ENCODE measurements at places on chromosomes 1 and 21.

GRCh38 chr21:44556879-44557278, 1.7 kb downstream of the KRTAP10-3 start:
- no peak for DNase-seq

DNA sequence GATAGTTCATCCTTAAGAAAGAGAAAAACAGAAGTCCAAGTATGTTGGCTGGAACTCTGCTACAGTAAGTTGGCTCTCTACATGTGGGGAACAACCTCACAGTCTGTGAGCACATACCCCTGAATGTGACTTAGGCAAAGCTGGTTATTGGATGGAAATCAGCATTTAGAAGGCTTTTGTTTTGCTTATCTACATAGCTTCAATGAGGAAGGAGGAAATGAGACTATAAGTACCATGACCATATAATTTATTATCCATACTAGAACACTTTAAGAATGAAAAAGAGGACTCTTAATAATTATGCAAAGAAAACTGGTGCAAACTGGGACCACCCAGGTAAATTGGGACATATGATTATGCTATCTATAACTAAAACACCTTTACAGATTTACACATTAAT, 31.7 kb upstream of the CD55 start:
- DNase-seq = no peak

DNA sequence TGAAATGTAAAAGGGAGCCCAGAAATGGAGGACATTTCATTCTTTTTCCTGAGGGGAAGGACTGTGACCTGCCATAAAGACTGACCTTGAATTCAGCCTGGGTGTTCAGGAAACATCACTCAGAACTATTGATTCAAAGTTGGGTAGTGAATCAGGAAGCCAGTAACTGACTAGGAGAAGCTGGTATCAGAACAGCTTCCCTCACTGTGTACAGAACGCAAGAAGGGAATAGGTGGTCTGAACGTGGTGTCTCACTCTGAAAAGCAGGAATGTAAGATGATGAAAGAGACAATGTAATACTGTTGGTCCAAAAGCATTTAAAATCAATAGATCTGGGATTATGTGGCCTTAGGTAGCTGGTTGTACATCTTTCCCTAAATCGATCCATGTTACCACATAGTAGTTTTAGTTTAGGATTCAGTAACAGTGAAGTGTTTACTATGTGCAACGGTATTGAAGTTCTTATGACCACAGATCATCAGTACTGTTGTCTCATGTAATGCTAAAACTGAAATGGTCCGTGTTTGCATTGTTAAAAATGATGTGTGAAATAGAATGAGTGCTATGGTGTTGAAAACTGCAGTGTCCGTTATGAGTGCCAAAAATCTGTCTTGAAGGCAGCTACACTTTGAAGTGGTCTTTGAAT, 2.9 kb downstream of the RGS2 start:
- no peak for DNase-seq

DNA sequence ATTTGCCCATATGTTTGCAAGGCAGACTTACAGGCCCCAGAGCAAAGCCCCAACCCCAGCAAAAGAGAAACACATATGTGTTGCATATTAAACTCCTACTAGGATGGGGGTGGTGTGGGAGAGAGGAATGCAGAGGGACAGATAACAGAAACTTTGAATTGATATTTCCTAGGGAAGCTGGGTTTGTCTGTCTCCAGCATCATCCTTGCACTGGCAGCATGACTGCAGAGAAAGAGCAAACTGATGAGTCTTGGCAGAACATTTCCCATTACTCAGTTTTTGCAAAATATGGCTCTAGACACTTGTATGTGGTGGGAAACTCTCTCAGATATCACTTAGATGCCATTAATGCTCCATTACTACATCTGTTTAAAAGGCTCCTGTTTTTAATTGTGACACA, 43.8 kb upstream of the MARK1 start:
- DNase-seq = peak; percentile 6

- peak; percentile 39 for DNase-seq
These were observed 90.3 kb downstream of the SCMH1 start for GRCh38 chr1:41151846-41152245.

GRCh38 chr21:34141373-34141772, 68.0 kb downstream of the MRPS6 start:
- DNase-seq = no peak

GRCh38 chr1:194227161-194227560, 1040.7 kb upstream of the B3GALT2 start:
- peak; percentile 2 for DNase-seq

- DNase-seq = peak; percentile 3
These were observed 70.6 kb downstream of the RGS2 start for GRCh38 chr1:192879406-192879805.

DNA sequence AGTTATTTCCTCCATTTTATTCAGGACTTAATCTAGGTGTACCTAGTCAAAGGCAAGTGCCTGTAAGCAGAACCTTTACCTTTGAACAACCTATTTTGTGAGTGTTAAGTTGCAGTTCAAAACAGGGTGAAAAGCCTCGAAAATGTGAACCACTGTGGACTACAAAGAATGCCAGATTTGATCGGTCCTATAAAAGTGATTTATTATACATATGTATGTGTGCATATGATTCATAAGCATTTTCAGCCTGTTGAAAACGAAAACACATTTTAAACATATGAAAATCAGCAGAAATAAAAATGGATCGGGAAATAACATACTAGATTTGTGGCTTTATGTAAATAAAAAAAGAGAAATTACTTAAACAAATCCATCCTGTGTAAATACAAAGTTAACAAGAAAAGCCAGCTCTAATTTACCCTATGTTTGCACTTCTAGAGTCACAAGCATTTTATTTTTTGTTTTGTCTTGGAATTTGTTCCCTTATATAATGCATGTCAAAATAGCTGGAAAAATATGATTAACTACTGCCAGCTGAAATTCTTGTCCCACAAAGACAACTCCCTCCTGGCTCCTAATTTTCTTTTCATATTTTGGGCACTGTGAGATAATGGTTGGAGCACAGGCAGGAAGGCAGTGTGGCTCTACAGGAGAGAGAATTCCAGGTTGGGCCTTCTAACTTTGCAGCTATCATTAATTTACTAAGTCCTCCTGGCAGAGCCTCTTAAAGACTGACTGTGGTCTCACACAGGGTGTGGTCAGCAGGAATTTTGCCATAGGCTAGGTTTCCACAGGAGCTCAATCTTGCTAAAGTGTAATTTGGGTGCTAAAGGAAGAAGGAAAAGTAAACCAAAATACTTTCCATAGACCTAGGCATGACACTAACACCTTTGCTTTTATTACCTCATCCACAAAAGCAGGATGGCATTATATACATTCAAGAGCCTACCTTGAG, 70.2 kb upstream of the CDC42BPA start:
- no peak for DNase-seq

DNA sequence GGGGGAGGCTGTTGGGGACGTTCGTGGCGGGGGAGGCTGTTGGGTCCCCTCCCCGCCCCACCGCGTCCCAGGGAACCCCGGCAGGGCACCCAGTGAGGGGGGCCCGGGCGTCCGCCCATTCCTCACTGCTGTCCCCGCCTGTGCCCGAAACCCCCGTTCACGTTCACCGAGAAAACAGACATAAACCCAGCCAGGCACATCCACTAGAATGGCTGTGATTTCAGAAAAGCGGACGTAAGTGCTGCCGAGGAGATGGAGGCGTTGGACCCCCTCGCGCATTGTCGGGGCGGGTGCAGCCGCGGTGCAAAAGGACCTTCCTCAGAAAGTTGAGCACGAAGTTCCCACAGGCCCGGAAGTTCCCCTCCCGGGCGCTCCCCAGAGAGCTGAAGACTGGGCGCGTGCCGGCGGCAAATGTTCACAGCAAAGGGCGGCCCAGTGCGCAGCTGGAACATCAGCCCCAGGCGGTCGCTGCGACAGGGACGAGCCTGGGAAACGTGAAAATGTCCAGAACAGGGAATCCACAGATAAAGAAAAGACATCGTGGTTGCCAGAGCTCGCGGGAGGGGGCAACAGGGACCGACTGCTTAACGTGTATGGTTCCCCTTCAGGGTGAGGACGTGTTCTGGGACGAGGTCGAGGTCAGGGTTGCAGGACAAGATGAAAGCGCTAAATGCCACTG, 18.5 kb upstream of the SAMD11 start:
- DNase-seq = peak; percentile 64

DNA sequence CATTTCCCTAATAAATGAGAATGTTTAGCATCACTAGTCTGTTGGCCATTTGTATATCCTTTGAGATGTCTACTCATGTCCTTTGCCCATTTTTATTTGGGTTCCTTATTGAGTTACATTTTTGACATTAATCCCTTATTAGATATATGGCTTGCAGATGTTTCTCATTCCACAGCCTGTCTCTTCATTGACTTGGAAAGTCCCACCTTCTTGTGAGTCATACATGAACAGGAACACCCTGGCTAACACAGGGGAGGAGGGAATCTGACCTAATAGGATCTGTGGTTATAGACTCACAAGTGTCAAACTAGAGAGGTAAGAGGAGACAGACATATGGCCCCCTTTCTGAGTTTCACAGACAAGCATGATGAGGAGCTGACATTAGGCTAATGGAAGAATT, 11.5 kb downstream of the ZP4 start:
- peak; percentile 81 for DNase-seq

DNA sequence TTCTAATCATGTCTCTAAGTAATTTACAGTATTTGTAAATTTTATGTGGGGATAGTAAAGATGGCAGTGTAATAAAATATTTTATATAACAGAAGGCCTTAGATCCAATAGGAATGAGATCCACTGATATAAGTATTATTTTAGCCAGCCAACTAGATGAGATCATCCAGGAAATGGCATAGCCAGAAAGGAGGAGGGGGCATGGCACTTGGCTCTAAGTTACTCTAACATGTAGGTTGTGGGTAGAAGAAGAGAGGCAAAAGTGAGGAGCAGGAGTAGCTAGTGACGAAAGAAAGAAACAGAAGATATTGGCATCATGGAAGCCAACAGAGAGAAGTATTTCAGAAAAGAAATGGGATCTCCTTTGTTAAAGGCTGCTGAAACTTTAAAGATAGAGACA, 426.1 kb downstream of the PTPRC start:
- DNase-seq = no peak

DNA sequence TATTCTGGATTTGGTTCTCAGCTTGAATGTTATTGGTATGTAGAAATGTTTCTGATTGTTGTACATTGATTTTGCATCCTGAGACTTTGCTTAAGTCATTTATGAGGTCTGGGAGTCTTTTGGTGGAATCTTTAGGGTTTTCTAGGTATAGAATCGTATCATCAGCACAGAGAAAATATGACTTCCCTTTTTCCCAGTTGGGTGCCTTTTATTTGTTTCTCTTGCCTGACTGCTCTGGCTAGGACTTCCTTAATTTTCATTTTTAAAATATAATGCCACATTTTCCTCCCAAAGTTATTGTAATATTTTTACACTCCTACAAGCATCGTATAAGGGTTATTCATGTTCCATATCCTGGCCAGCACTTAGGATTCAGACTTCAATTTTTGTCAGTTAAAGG, 111.1 kb downstream of the FNBP1L start:
- DNase-seq = no peak

DNA sequence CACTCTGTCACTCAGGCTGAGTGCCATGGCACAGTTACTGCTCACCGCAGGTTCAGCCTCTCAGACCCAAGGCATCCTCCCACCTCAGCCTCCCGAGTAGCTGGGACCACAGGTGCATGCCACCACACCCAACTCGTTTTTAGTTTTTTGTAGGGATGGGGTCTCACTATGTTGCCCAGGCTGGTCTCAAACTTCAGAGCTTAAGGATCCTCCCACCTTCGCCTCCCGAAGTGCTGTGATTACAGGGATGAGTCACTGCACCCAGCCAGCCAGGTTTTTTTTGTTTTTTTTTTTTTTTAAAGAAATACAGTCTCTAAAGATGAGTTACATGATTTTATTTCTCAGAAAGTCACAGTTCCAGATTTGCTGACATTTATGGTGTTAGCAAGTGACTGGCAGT, 29.0 kb downstream of the BACE2 start:
- peak; percentile 37 for DNase-seq

DNA sequence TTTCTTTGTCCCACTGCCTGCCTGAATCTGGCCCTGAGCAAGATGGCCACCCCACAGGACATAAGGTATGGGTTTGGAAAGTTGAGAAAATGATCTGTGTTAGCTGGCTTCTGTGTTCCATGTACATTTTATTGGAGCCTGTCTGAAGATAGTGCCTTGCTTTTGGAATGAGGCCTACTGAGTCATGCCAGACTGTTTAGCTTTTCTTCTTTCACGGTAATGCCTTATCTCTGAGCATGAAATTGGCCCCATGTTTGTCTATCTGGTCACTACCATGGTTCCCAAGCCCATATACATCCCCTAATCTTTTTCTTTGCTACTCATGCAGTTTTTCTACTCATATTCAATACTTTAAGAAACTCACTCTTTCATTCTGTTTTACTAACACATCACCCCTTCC, 85.1 kb upstream of the LMO4 start:
- peak; percentile 48 for DNase-seq

DNA sequence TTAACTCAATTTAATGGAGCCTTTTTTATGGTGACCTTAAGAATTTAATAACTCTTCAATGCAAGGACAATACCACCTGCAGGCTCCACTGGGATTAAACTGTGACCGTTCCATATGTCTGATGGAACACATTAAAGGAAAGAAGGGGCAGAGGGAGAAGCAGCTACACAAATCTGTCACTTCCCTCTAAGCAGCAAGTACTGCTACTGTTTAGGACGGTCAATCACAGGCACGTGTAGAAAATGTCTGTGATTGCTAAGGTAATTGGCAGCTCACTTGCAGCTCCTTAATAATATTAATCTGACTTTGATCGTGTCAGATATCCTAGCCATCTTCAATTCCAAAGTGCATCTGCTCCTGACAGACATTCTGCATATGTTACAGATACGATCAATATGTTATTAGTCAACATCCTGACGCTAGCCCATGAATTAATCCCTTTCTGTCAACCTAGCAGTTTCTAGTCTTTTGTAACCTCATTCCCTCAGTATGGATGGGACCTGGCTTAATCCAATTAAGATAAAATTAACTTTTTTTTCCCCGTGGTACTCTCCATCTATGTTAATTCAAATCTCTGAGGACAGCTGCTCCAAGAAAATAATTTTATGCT, 1012.4 kb downstream of the AMY1C start:
- DNase-seq = no peak

GRCh38 chr1:221881805-221882581, 140.1 kb upstream of the DUSP10 start:
- no peak for DNase-seq

DNA sequence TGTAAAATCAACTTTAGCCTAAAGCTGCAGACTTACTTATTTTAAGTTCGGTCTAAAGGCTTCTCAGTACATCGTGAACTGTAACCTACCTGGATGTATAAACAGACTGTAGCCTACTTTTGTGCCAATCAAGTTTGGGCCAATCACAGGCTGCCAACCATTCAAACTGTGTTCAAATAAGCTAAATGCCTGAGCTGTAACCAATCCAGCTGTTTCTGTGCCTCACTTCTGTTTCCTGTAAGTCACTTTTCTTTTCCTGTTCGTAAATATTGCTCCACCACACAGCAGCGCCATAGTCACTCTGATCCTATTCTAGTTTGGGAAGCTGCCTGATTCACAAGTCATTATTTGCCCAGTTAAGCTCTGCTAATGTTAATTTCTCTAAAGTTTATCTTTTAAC, 37.5 kb upstream of the SLAMF9 start:
- peak; percentile 17 for DNase-seq

DNA sequence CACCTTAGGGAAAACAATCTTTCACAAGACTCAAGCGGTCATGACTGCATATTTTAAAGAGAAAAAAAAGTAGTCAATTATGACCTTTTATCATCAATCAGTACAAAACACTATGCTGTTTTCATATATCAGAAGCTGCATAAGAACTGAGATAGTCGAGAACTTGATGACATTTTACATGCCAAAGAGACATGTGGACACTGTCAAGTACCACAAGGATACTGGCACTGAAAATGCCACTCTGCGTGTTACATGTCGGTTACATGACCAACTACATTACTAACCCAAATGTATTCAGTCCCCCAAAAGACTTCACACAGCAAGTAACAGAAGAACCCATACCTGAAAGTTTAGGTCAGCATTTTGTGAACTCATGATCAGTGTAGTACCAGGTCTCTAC, 975.0 kb upstream of the ADGRL4 start:
- no peak for DNase-seq

All from fibroblast of skin of right biceps (primary cell).